ENCODE measurements at places on chromosomes 13 and 19. TPM values are rescaled to one million over a fixed set of nuclear protein-coding genes. Genes with fewer than 3 reads are reported as not detected.

- no peak for DNase-seq
These were observed 112.3 kb upstream of the FBXL3 start for GRCh38 chr13:77139306-77139705.

POU2F2 gene
- total RNA-seq: 1.2 TPM

DNA sequence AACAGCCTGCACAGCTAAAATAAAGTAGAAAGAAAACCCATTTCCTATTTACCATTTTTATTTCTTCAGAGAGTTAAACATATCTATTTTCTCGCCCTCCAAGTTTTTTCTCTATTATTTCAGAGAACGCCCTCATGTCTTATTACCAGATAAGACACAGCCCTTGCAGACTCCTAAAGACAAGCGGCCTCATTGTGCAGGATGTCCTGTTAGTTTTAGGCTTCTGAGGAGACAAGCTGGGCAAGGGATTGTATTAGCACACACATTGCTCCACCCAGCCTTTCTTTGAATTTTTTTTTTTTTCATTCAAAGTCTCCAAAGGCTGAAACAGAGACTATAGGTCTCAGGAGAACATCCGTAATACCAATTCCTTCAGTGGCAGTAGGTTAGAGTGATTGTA is 101.8 kb upstream of the UBL3 start:
- no peak for DNase-seq

LGI4 gene
- total RNA-seq: 17.9 TPM

- no peak for DNase-seq
These were observed 44.8 kb downstream of the FLT1 start for GRCh38 chr13:28449826-28450773.

METTL21C gene
- not detected for total RNA-seq

DNA sequence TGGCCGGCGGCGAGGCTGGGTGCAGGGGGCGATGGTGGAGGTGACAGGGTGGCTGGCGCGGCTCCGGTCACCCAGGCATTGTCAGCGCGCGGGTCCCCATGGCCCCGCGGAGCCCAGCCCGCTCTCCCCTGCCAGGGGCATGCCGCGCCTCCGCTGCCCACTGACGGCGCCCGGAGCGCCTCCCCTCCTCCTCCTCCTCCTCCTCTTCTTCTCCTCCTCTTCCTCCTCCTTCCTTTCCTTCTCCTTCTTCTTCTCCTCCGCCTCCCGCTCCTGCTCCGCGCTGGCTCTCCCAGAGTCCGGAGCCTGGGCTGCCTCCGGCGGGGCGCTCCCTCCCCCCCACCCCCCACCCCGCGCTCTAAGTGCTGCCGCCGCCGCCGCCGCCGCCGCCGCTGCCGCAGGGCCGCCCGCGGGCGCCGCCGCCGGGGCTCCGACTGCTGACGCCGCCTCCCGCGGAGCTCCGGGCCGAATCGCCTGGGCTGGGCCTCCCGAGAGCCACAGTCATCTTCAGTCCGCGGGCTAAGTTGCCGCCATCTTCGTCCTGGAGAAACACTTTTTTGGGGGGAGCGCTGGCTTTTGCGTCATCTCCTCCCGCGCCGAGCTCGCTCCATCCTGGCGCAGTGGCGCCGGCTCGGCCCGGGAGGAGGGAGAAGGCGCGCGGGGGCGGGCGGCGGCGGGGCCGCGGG is 348.3 kb downstream of the LIG4 start:
- DNase-seq: peak; percentile 28

ARL11 gene
- 0.44 TPM for total RNA-seq

DNA sequence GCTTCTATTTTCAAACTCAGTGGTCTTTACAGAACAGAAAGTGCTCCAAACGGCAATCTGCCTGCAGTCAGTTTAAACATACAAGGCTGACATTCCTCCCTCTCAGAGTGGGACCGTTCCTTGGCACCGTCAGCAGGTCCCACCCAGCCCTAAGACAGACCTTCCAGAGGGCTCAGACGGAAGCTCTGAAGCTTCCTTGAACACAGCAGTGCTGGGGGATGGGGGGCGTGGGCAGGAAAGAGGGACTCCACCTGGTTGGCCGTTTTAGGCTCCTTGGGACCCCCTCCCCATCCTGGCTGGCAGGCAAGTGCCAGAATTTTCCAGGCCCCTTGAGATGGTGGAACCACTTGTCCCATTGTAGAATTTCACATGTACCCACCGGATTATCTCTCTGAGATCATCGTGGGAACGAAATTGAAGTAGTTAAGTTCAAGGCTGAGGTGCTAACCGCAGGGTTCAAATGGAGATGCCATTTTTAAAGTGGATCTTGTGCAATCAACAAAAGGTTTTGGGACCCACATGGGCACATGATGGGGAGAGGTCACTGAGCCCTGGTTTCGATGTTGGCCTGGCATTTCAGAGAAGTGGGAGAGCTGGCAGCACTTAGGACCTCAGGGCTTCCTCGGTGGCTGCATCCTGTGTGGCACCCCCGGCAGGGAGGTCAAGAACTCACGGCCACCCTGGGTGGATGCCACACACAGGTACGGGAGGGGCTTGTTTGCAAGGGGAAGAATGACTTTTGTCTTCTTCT is 46.2 kb downstream of the KLF2 start:
- DNase-seq: no peak

NLRP4 gene
- not detected for total RNA-seq

DNA sequence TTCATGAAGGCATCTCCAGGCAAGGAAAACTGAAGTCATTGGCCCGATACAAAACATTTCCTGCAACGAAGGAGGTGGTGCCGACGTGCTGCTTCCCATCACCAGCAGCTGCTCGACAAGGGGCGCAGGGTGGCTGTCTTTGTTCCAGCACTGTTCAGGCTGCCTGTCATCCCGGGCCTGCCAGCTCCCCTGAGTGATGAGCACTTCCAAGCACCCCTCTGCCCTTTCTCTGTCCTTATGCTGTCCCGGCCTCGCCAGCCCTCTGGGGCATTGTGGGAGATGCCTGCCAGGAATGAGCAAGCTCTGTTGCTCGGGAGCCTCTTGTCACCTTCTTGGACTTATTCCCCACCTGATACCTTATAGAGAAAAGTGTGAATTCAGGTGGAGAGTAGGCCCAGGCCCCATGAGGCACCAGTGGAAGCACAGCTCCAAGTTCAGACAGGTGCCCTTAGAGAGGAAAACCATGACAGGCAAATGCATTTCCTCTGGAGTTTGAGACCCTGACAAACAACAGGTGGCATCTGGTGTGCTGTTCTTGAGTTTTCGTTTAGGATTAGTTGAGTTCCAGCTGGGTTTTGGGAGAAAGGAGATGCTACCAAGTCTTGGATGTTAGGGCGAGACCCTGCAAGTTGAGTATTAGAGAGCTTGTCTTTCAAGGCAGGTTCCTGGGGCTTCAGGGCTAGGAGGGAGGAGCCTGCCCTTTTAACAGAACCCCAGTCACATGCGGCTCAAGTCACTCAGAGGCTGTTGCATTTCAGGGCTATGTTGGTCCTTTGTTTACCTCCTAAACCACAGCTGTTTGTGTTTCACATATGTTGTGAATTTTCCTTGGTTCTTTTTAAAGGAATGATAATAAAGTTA is 21.4 kb downstream of the BBC3 start:
- DNase-seq: peak; percentile 40

DNA sequence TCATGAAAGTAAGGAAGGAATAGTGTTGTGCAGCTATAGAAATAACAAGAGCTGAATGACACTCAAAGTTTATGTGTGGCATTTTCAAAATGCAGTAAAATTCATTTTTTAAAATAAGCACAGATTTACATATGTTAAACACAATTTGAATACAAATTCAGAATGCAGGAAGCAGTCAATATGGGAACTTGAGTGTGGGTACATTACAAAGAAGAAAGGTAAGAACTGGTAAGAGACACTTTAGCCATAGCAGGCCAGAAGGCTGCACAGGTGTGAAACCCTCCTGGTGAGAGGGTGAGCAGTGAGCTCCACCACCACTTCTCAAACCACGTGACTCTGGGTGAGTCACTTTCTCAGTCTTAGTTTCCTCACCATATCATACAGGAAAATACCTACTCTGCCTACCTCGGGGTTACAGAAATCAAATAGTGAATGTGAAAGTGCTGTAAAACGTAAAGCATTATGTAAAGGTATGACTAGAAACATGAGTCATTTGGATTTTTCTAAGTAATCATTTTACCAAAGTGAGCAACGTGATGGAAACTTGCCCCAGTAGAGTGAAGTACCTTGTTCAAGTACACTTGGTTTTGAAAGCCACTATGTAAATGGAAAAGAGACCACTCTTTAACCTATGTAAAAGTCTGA is 40.5 kb downstream of the USP12 start:
- DNase-seq: no peak

DNA sequence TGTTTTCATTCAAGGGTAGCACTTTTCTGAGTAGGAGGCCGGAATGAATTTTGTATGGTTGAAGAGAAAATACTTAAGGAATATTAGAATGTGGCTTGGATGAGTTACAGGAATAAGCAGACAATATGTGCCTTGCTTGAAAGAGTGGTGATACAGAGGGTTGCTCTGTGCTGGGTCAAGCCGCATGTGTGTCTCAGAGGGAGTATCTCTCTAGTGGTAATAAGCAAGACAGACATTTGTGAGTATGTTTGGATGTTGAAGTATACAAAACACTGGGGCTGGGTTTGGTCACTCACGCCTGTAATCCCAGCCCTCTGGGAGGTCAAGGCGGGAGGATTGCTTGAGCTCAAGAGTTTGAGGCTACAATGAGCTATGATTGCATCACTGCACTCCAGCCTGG is 103.9 kb downstream of the LMO7 start:
- DNase-seq: no peak

GRCh38 chr19:18298601-18299000 is 17.2 kb upstream of the JUND start:
- no peak for DNase-seq

- peak; percentile 56 for DNase-seq
These were observed 47.5 kb downstream of the WASF3 start for GRCh38 chr13:26604784-26605545.

- no peak for DNase-seq
These were observed 66.3 kb downstream of the MAP4K1 start for GRCh38 chr19:38551450-38551813.

- peak; percentile 65 for DNase-seq
These were observed 546 bp downstream of the UBXN6 start for GRCh38 chr19:4456843-4457653.

ABCC4 gene
- 4.4 TPM for total RNA-seq

SIGLECL1 gene
- total RNA-seq: not detected

PGLYRP1 gene
- not detected for total RNA-seq

DNA sequence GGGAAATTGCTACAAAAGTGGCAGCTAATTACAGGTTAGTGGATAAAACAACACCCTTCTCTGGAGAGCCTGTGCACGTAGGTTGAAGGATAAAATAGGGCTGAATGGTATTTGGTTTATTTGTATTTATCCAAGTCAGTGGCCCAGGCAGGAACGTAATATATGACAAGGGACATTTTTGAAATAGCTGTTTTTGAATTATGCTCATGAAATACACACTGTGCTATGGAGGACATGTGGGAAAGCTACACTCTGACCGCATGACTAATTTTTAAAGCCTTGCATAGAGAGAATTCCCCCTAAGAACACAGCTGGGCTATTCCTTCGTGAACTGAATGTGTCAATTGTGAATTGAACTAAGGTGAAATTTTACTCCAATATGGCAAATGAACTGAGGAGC is 292.1 kb upstream of the MAB21L1 start:
- DNase-seq: no peak

DNA sequence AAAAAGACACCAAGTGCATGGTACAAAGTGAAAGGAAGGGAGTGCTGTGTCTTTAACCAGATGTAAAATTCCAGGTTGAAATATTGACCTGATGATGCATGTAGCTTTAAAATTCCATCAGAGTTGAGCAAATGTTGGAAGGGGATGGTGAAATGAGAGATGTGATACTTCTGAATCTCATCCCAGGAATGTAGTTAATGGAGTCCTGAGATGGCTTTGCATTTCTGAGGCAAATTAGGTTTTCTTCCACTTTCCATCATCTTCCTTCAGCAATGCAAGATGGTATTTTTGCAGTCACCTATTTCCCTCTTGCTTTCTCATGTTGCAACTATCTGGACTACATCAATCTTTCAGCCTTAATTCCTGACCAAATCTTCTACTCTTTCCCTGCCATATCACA is 194.1 kb upstream of the MIR17HG start:
- no peak for DNase-seq

GRCh38 chr13:77563111-77563510 is 27.6 kb downstream of the SCEL start:
- DNase-seq: no peak

- DNase-seq: no peak
These were observed 412.9 kb downstream of the DIAPH3 start for GRCh38 chr13:59750860-59751259.

GRCh38 chr19:1992759-1993260 is 22.7 kb downstream of the BTBD2 start:
- no peak for DNase-seq

ZNF506 gene
- 12.5 TPM for total RNA-seq

DNA sequence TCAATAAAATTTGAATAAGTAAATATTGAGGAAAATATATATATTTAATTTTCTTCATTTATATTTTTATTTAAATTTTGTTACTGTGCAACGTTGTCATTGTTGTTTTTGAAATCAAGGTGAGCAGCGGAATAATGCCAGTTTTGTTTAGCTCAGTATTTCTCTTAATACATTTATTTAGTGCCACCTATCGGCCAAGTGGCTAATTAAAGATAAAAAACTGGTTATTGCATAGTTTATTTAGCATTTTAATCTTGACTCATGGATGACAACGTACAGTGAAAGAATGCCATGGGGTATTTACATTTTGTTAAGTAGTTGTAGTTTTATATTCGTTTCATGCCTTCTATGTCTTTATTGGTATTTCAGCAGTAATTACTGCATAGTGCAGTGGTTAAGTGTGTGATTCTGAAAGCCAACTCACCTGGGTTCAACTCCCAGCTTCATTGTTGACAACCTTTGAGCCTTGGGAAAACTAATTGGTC is 265.9 kb downstream of the MYO16 start:
- no peak for DNase-seq

DNA sequence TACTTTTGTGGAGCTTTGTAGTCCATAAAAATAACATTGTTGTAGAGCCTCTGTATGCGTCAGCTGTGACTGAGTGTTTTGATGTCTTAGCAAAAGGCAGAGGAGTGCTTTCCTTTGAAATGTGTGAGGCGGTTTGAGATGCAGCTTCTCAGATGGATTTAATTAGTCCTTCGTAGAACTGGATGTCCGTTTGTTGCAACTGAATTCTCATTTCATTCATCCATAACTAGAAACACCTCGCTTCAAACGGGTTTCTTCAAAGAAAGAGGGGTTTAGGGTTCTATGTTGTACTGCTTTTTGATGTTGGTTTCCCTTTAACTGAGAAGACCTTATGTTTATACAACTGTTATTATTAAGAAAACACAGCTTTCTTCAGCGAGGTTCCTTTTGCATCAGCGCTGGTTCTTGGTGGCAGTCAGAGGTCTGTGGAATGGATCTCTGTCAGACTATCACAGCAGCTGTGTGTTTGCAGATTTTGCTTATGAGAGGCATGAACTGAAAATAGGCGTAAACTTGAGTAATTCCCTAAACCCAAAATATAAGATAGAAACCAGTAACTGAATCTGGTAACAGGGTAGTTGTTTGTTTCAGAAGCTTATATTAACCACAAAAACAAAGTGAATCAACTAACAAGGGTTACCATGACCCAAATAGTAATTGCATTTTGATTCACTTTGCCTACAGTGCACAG is 194.4 kb downstream of the GGACT start:
- DNase-seq: no peak

- DNase-seq: no peak
These were observed 1446.8 kb downstream of the UQCRFS1 start for GRCh38 chr19:27765912-27766725.

TNNT1 gene
- 13.7 TPM for total RNA-seq

ZNF223 gene
- 2.9 TPM for total RNA-seq

UBE2L5 gene
- total RNA-seq: not detected

Measured in left cardiac atrium (tissue), 4 donors.